Cortex of kidney (tissue), 1 donor: ENCODE measurements at places on chromosomes 7 and 10.

- no peak for DNase-seq
These were observed 551.4 kb upstream of the MGMT start for GRCh38 chr10:128915630-128916029.

DNA sequence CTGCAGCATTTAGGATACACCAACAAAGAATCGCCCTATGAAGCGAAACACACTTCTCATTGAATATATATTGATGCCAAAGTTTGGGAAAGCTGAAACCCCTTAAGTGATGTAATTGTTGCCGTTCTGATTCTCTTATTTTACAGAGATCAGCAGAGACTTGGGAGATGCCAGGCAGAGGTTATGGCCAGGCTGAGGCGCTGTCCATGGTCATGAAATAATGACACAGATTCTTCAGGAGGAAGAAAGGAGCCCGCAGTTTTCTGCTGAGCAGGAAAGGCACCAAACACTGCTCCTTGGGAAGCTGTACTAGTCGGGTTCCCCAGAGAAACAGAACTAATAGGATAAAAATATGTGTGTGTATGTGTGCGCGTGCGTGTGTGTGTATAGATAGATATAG lies 566.0 kb downstream of the CALN1 start:
- no peak for DNase-seq

GRCh38 chr7:158824028-158824427 lies 5.3 kb downstream of the ESYT2 start:
- no peak for DNase-seq

GRCh38 chr7:191105-191980 lies 1.0 kb upstream of the FAM20C start:
- DNase-seq = no peak

DNA sequence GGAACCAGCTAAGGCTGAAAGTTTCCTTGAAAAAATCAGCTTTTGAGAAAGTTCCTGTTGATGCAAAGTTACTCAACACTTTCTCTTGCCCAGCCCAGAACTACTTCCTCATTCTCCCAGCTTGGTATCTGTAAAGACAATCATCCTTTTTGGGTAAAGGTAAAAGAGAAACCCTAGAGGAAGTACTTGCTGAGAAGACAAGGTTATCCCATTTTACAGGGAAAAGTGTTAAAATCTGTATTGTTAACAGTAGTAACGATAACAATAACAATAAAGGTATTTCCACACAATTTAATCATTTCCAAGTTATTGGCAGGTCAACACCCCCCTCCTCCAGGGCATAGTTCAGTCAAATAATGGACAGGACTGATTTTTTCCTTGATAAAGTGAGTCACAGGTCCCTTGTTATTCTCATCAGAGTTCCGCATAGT lies 2.4 kb downstream of the ALOX5 start:
- no peak for DNase-seq

- no peak for DNase-seq
These were observed 78.3 kb upstream of the SLC26A5 start for GRCh38 chr7:103524042-103524907.

- DNase-seq = no peak
These were observed 254.1 kb upstream of the PFKP start for GRCh38 chr10:2813286-2813685.

DNA sequence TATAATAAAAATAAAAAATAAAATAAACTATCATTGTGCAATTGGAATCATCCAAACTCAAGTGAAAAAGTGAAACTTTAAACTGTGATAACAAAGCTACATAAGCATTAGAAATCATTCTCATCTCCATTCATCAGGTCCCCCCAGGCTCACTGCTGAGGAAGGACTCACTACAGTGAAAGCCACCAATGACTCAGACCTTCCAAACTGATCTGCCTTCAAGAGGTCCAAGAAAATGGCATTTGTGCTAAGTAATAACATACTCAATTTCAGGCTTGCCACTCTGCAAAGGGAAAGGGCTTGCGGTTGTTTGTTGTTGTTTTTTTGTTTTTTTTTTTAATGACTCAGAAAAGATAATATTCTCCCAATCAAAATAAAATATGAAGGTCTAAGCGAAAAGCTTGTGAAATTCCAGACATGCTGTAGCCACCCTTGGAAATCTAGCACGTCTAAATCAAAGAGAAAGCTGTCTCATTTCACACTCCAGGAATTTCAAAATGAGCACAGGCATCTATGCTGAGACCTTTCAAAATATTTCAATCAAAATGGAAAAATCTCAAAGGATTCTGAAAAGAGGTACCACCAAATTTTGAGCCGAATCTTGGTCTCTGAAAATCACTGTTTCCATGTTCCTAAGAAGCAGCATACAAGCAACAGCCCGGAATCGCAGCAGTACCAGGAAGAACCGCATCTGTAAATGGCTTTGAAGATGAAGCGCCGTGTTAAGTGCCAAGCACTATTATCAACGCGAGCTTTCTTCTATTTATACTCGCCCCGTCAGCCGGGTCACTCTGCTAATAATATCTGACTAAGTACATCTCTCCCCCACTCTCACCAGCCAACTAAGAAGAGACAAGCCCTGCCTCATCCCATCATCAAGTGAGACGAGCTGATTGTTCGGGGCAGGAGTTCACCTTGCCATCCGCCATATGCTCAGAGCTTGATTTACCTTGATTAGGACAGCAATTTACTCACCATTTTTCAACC lies 13.5 kb downstream of the SFMBT2 start:
- DNase-seq = no peak

GRCh38 chr7:112069879-112070321 lies 136.3 kb downstream of the DOCK4 start:
- no peak for DNase-seq
